ENCODE measurements at places on chromosomes 11 and 22.

GRCh38 chr11:134558258-134558835 is 146.3 kb upstream of the B3GAT1 start:
- DNase-seq, result no peak

GRCh38 chr11:94117197-94117574 is 11.5 kb upstream of the PANX1 start:
- DNase-seq, result no peak

DNA sequence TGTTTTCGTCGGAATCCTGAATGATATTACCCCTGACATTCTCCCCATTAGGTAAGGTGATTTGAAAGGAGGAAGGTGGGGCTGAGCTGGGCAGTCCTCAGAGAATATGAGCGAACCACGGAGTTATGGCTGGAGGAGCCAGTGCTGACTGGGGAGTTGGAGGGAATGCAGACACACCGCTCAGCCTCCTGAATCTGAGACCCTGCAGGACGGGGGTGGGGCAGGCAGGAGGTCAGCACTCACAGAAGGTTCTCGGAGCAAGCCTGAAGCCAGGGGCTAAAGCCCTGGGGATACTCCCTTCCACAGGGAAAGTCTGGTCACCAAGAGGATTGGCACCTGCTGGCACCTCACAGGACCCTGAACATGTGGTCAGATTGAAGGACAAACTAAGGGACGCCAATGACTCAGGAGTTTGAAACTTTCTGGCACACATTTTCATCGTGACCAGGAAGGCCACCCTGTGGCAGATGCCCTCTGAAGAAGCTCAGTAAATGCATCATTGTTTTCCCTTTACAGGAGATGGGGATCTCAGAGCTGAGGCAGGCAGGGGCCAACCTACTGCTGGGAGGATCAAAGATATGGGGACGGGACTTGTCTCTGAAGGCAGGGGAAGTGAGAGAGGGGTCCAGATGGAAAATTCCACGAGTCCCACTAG is 26.9 kb upstream of the FCHSD2 start:
- DNase-seq, result no peak

- DNase-seq, result peak; percentile 17
Observed at GRCh38 chr11:117232911-117233409, 489 bp downstream of the RNF214 start.

DNA sequence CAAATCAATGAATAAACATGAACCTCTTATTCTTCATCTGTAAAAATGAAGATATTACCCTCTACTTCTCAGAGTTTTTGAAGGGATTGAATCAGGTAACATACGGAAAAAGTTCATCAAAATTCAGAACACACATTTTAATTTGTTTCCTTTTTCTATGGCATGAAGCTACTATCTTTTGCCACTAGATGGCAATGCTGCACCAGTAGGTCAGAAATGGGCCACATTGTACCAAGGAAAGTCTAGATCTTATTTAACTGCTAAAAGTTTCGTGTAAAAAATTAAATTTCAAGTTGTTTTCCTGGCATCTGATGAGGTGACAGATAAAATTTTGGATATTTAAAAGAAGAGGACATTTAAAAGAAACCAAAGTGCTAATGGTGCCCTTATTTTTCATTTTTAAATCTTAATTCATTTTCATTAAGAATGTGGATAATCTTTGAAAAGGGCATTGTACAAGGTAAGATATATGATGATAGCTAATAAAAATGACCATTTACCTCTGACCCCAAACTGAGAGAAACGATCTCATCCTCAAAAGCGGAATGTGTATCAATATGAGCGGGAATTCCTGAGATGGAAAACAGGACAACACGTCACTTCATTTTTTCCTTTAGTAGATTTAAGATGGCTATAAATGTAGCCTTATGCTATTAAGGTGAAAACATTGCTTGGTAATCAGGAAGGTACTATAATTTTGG is 16.1 kb downstream of the ALKBH8 start:
- DNase-seq, result peak; percentile 25

- DNase-seq, result no peak
Observed at GRCh38 chr22:22752556-22753477, 108.4 kb downstream of the GGTLC2 start.

- DNase-seq, result peak; percentile 67
Observed at GRCh38 chr11:130772266-130773227, 143.7 kb downstream of the SNX19 start.

- no peak for DNase-seq
Observed at GRCh38 chr11:2883640-2883978, 2.0 kb downstream of the CDKN1C start.

Data from HTR-8/SVneo (cell line).